KG1 (cell line): ENCODE measurements at places on chromosomes 7 and 10.

DNA sequence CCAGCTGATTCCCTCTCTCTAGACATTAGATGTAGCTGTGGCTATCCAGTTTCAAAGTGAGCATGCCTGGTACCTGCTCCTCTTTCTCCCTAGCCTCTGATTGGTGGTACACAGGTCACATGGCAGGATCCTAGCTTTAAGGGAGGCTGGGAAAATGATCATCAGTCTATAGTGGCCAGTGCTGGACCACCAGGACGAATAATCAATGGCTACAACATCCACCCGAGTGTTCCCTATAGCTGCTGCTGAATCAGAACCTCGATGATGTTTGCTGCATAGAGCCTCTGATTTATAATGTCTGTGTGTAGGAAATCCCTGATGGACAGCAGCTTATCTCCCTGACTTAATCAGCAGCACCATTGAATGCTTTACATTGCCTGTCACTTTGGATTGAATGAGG lies 28.9 kb upstream of the LMTK2 start:
- no peak for DNase-seq

GRCh38 chr7:132200141-132200540 lies 376.1 kb downstream of the PLXNA4 start:
- DNase-seq: no peak

DNA sequence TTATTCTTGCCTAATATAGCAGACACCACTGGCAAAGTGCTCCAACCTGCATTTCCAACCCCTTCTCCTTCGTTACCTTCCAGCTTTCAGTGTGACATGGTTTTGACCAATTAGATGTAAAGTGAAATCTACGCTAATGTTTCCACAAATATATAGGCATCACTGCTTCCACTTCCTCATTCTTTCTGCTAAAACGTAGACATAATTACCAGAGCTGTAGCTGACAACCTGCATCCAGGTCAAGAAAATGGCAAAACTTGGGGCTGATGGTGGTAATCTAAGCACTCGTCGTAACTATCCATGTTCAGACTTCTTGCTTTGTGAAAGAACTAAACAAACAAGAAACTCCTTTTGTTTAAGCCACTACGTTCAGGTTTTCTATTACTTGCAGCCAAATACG lies 41.8 kb upstream of the COL1A2 start:
- DNase-seq: no peak

GRCh38 chr10:124614003-124614659 lies 130.0 kb downstream of the FAM53B start:
- no peak for DNase-seq

GRCh38 chr10:75083972-75084833 lies 27.3 kb upstream of the SAMD8 start:
- no peak for DNase-seq

- DNase-seq: no peak
Measured at GRCh38 chr10:80552151-80552646, 14.5 kb downstream of the SH2D4B start.
